ENCODE measurements at places on chromosomes 1 and 21. TPM values are rescaled to one million over a fixed set of nuclear protein-coding genes. Genes with fewer than 3 reads are reported as not detected.

Gene S100A7
- not detected for total RNA-seq

Gene PRDM2
- 22.4 TPM for total RNA-seq

GRCh38 chr1:61842863-61843514 lies 100.7 kb downstream of the PATJ start:
- no peak for DNase-seq

DNA sequence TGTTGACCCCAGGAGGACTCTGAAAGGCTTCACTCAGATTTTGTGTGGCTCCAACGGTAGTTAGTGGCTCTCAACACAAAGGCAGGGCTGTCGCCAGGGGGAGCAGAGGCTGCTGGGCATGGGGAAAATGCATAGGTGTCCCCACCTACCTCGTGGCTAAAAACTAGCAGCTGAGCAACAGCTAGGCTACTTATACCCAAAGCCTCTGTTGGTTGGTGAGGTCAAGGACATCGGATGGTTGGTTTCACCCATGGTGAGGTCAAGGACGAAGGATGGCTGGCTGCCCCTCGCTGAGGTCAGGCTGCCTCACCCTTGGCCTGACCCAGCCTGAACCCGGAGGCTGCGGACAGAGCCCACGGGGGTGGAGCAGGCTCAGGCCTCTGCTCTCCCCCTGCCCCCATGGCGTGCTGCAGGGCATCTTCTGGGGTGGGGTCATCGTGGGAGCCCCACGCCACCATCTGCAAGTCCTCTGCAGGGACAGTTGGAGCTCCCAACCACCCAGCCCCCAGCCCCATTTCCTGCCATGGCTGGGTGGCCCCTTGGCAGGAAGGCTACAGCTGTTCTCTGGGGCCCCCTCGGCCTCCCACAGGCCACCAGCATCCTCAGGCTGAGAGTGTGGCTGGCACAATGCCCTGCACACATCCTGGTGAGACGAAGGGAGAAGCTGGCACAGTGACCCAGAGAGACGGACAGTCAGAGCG lies 8.5 kb upstream of the GNB1 start:
- DNase-seq = no peak

GRCh38 chr21:34582506-34583150 lies 32.3 kb downstream of the RCAN1 start:
- peak; percentile 28 for DNase-seq

DNA sequence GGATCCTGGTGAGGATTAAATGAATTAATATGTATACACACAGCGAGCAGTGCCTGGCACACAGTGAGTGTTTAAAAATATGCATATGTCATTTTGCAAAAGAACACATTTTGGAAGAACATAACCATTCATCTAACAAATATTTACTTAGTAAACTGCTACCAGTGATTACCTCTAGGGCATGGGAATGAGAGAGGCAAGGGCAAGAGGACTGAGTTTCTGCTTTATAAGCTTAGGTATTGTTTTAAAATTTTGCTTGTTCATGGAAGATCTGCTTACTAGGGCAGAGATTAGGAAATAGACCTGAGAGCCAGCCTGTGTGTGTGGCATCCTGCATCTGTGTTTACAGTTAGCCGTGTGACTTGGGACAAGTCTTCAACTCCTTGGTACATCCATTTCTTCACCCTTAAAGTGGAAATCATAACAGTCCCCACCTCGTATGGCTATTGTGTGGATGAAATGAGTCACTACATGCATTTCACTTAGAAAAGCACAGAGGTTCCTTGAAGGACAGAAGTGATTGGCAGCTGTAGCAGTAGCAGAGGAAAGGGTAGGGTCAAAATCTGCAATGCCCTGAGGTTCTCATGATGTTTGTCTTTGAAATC lies 198.5 kb upstream of the FMN2 start:
- no peak for DNase-seq

DNA sequence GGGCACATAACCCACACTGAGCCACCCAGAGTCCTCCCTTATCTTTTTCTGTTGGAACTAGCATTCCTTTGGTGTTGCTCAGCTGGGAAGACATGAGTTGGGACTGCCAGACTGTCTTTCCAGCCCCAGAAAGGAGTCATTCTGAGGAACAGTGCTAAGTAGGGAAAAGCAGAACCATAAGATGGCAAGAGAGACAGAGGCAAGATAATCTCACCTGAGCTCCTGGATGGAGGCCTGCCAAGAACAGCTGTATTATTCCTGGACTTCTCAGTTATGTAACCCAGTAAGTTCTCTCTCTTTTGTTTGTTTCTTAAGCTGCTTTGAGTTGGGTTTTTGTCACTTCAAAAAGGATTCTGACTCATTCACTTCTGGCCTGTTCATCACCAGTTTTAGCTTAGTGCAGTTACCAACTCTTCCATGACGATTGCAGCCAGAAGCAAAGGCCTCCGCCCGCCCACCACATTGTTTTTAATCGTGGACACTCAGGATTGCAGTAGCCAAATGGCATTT lies 134.4 kb downstream of the OMA1 start:
- no peak for DNase-seq
